Stimulated activated CD4-positive, alpha-beta T cell treated with anti-CD3 and anti-CD28 coated beads, Interleukin-15, amount 100 ng/mL, for 48 hours (primary cell): ENCODE measurements at places on chromosomes 11 and 22.

DNA sequence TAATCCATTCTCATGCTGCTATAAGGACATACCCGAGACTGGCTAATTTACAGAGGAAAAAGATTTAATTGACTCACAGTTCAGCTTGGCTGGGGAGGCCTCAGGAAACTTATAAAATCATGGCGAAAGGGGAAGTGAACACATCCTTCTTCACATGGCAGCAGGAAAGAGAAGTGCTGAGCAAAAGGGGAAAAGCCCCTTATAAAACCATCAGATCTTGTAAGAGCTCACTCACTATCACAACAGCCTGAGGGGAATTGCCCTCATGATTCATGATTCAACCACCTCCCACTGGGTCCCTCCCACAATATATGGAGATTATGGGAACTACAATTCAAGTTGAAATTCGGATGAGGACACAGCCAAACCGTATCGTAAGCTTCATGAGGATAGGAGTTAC is 3.8 kb upstream of the CYB5R2 start:
- DNase-seq, result no peak

DNA sequence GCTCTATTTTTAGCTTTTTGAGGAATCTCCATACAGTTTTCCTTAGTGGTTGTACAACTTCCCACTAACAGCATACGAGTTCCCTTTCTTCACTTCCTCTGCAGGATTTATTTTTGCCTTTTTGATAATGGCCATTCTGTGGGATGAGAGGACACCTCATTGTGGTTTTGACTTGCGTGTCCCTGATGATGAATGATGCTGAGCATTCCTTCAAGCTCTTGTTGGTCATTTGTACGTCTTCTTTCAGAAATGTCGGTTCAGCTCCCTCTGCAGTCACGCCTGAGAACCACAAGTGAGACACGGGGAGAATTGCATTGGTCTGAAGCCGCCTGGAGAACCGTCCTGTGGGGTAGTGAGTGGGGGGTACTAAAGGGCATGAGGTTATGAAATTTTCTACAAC is 2.0 kb upstream of the KRTAP5-10 start:
- no peak for DNase-seq

DNA sequence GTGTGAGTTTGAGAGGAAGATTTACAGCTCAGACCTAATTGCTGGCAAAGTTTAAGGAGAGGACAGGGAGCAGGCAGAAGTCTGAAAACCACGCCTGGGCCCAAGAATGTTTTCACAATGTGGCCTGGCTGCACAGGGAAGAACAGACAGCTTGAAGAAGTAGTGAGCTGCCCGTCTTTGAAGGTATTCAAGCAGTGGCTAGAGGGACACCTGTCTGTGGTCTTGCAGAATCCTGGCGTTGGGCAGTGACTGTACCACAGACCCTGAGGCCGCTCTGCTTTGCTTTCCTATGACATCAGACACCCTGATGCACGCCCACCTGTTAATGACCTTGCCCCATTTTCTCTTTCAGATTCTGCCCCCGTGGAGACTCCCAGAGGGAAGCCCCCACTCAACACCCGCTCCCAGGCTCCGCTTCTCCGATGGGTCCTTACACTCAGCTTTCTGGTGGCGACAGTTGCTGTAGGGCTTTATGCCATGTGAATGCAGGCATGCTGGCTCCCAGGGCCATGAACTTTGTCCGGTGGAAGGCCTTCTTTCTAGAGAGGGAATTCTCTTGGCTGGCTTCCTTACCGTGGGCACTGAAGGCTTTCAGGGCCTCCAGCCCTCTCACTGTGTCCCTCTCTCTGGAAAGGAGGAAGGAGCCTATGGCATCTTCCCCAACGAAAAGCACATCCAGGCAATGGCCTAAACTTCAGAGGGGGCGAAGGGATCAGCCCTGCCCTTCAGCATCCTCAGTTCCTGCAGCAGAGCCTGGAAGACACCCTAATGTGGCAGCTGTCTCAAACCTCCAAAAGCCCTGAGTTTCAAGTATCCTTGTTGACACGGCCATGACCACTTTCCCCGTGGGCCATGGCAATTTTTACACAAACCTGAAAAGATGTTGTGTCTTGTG is 6.6 kb upstream of the MCM5 start:
- no peak for DNase-seq

GRCh38 chr22:49850021-49850911 is 3.4 kb upstream of the ZBED4 start:
- no peak for DNase-seq

GRCh38 chr11:32152216-32152615 is 61.3 kb downstream of the RCN1 start:
- no peak for DNase-seq

DNA sequence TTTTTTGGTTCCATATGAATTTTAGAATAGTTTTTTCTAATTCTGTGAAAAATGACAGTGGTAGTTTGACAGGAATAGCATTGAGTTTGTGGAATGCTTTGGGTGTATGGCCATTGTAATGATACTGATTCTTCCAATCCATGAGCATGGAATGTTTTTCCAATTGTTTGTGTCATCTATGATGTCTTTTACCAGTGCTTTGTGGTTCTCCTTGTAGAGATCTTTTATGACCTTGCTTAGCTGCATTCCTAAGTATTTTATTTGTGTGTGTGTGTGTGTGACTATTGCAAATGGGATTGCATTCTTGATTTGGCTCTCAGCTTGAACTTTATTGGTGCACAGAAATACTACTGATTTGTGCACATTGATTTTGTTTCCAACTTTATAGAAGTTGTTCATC is 3.0 kb upstream of the CSF2RB start:
- no peak for DNase-seq

GRCh38 chr11:9719566-9720289 is 55.9 kb downstream of the SWAP70 start:
- DNase-seq, result no peak

- DNase-seq, result no peak
These were observed 251.6 kb downstream of the TBC1D22A start for GRCh38 chr22:47013861-47014635.

GRCh38 chr11:129412494-129412893 is 36.8 kb downstream of the BARX2 start:
- DNase-seq, result no peak

GRCh38 chr11:2685051-2685450 is 14.7 kb downstream of the KCNQ1OT1 start:
- DNase-seq, result no peak

DNA sequence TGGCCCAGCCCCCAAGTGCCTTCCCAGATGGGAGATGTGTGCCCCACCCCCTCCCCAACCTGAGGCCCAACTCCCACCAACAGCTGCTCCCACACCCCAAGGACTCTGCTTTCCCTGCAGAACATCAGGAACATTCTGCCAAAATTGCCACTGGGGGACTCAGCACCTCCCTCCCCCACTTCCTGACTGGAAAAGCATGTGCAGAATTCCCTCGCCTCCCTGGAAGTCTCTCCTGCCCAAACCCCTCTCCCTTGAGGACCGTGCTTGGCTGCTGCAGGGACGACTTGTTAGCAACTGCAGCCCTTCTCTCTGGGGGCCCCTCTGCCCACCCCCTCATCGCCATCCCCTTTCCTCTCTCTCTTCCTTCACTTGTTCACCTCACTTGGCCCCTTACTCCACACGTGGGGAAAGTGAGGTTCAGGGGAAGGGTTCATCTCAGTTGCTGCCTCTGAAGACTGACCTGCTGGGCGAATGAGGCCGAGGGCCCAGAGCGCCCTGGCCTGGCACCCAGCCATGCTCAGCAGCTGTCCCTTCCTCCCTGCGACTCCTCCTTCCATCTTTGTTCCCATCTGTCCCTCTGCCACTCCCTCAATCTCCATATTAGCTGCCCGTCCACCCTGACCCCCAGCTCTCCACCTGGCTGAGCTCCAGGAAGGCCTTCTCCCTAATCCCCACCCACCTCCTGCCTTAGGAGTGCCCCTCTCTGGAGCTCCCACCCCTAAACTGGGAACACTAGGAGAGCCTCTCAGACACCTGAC is 105.1 kb downstream of the CHST1 start:
- DNase-seq, result no peak

- no peak for DNase-seq
These were observed 3.0 kb downstream of the MAFF start for GRCh38 chr22:38204784-38205183.

DNA sequence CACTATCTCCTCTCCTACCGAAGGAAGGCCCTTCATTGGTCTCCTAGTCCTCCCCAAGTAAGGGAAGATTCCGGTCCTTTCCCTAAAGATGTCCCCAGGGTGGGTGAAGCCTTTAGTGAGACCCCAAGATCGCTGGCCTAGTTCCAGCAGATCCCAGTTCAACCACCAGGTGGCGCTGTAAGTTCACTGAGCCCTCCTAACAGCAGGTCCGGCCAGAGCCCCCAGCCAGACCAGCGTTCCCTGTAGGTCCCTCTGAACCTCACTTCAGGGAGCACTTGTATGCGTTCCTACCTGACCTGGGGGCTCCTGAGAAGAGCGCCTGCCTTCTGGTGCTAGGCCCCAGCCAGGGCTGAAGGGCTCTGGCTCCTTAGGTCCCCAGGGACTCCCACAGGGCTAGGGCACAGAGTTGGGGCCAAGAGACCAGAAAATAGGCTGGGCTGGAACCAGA is 38.1 kb downstream of the LMO1 start:
- peak; percentile 57 for DNase-seq

DNA sequence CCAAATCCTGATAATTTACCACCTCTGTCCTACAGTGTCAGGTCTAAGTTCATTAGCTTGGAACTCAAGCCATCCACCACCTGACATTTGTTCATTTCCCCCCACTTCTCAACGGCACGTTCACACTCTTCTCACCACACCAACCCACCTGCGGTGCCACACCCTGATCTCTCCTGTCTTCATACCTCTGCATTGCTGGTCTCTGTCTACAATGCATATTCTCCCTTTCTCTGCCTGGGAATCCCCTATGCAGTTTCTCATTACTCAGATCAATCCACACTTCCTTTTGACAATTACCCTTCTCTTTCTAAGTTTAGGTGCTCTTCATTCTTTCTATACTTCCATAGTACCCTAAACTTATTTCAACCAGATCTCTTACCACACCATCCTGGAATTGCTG is 20.4 kb upstream of the EMSY start:
- no peak for DNase-seq

GRCh38 chr22:49392841-49393510 is 434.7 kb downstream of the BRD1 start:
- DNase-seq, result no peak

DNA sequence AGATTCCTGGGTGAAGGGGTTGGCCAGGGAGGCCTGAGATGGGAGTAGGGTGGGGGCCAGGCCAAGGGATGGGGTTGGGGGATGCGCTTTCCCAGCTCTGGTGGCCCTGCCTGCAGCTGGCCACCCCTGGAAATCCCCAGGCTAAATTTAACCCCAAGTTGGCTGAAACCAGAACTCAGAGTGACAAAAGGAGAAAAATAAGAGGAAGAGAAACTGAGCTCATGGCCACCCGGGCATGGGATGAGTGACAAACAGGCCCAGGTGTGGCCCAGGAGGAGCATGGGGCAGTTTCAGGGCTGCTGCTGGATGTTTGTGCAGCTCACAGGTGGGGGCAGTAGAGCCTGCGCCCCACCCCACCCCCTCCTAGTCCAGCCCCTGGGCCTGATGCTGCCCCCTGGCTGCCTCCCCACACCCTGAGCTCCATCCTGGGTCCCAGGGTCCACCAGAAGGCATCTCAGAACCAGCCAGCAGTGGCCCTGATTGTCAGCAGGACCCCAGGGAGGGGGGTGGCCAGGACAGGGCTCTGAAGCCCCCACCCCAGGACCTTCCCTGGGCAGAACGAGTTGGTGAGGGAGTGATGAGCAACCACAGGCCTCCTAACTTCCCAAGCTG is 48.0 kb downstream of the IGLL5 start:
- no peak for DNase-seq

GRCh38 chr11:93737904-93738612 is 3.2 kb downstream of the TAF1D start:
- no peak for DNase-seq

GRCh38 chr11:110896358-110896757 is 184.1 kb upstream of the ARHGAP20 start:
- DNase-seq, result no peak
